Left ventricle myocardium inferior (tissue), 1 donor: ENCODE measurements at places on chromosomes 2 and 18.

DNA sequence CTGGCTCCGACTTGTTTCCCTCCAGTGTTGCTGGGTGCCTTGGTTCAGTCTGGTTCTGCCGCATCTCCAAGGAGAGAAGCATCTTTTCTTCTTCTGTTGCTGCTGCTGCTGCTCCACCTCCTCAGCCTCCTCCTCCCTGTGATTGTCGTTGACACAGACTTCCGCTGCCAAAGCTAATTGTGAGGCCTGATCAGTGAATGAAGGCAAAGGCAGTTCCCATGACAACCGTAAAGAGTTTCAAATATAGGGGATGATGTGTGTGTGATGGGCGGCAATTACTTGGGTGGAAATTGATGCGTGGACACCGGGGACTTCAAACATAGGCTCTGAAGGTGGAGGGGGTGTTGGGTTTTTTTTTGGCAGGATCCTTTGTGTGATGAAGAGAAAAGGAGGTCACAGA, 13.7 kb downstream of the TET3 start:
- no peak for DNase-seq

DNA sequence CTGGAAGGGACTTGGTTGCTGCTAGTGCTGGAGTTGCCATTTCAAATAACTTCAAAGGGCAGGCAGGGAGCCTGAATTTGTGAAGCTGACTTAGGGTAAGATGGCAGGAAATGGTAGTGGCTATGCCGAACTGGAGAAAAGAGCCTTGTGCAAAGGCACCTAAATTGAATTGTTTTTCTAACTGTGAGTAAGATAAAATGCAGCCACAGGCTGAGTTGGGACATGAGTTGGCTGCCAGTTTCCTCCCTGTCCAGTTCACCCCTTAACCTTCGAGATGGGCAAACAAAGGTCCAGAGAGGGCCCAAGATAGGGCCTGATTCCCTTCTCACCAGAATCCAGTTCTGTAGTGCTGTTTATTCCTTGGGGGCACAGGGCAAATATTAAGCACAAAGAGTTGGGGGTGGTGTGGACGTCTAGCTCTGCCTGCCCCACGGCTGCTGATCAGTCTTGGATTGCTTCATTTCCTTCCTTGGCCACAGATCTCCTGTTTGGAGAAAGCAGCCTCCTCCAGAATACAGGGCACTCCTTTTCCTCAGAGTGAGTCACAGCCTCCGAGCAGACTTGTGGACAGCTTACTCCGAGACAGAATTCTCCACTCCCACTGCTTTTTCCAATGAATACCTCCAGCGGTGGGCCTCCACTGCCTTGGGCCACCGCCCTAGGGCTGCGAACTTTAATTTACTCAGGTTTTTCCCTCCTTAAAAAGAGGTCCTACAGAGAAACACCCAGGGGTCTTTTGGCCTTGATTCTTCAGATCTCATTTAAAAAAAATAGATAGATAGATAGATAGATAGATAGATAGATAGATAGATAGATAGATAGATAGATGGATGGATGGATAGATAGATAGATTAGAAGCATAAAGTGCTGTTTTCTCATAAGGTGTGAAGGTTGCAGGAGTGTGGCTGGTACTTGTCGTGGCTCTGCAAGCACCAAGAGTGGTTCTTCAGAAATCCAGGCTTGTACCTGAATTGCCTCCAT, 18.4 kb upstream of the SLC20A1 start:
- peak; percentile 45 for DNase-seq

- DNase-seq, result no peak
These were observed 224.8 kb upstream of the PXDN start for GRCh38 chr2:1968988-1969700.

GRCh38 chr18:39366656-39367055, 1801.1 kb upstream of the CELF4 start:
- DNase-seq, result no peak

- no peak for DNase-seq
These were observed 215.6 kb upstream of the MAP2 start for GRCh38 chr2:209208211-209208610.

DNA sequence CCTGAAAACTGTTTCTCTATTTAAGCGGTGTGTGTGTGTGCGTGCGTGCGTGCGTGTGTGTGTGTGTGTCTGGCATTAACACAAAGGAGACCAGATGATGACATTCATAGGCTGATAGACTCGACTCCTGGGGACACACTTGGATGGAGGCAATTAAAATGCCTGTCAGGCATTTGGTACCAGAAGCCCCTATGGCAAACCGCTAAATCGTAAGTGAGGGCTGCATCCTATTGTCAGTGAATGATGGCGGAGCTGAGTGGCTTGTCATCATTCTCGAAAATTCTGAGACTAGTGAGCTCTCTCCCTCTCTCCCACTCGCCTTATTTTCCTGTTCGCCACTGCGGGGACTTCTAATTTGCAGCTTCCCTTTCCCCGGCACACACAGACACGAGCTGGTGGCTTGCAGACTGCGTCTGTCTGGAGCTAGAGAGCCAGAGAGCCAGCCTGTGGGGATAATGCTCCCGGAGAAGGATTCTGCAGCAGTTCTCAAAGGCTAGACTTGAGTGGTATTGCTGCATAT, 155.4 kb downstream of the MAP2 start:
- no peak for DNase-seq

DNA sequence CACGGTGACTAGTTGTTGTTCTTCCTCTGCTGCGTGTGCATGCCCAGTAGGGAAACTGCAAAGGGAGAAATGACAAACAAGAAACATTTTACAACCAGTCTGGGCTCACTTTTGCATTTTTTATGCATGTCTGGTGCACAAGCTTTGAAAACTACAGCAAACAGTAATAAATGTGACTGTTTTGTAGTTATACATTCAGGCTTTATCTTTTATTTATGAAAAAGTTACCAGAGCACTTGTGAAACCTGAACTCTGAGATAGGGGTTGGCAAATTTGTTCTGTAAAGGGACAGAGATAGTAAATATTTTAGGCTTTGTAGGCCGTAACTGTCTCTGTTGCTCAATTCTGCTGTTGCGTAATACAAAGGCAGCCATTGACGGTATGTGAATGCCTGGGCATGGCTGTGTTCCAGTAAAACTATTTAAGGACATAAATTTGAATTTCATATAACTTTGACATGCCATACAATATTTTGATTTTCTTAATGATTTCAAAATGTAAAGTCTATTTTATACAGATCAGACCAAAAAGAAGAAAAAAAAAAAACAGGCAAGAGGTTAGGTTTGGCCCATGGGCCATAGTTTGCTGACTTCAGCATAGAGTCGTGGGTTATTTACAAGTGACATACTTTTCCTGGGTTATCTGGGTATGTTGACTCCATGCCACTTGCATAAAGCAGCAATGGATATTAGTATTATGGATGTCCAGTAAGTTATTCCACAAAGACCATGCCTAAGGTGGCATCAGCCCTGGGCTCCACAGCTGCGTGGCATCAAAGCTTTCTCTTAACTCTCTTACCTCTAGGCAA, 53.6 kb upstream of the EML6 start:
- no peak for DNase-seq

GRCh38 chr2:85611217-85611704, 605 bp downstream of the C2orf68 start:
- DNase-seq, result no peak

- DNase-seq, result no peak
These were observed 13.5 kb downstream of the IL36B start for GRCh38 chr2:113039158-113039557.

DNA sequence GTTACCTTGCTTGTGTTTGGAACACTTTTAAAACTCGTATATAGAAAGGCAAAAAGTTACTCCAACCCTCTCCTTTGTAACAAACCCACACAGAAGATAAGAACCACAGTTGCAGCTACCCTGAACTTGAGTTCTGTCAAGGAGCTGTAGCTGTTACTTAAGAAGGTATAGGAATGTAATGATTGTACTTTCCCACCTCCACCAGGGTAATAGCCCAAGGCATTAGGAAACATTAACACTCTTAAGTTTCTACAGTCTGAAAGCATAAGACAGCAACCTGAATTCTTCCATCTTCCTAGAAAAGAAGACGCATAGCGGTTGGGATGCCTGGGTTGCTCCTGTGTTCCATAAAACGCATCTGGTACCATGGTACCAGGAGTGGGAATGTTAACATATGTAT, 43.0 kb downstream of the ITGA4 start:
- DNase-seq, result no peak

GRCh38 chr2:170895023-170895757, 33.9 kb upstream of the GORASP2 start:
- DNase-seq, result no peak

DNA sequence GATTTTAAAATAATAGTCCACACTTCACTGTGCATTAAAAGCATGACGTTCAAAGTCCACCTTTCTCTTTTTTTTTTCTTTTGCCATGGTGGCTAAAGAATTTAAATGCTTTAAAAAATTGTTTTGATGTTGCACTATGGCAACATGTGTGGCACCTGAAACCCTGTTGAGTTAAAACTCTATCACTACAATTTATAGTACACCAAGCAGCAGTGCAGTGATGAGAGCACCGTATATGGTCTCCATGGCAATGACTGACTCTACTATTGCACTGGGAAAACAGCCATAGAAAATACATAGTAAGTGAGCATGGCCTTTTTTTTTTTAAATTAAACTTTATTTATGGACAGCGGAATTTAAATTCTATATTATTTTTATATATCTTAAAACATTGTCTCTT, 298.8 kb downstream of the FIGN start:
- DNase-seq, result no peak

DNA sequence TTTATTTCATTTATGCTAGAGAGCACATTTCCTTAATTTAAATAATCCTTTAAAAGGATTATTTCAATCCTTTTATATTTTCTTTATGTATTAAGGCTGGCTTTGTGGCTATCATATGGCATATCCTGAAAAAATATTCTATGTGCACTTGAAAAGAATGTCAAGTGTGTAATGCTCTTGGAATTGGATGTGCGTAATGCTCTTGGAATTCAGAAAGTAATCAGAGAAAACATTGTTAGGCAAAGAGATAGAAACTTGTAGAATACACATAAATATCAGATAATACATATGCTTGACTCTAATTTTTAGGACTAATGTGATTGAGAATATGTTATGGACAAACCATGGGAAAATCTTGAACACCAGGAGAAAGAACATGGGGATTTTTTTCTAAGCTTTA, 197.5 kb upstream of the COL3A1 start:
- no peak for DNase-seq

DNA sequence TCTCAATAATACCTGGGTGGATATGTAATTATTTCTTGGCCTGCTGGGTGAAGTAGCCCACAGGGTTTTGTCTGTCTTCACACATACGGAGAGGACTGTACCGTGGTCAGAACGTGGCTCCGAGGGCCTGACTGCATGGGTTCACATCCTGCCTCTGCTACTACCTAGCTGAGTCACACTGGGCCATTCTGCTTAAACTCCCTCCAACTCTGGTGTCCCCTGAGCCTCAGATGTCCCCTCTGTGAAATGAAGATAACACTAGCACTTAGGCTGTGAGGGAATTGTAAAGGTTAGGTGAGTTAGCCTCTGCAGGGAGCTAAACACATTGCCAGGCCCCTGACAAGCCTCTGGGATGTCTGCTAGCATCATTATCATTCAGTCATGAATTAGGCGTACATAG, 120.1 kb upstream of the NABP1 start:
- DNase-seq, result no peak

- no peak for DNase-seq
These were observed 105.3 kb downstream of the COMMD1 start for GRCh38 chr2:62010632-62011256.

DNA sequence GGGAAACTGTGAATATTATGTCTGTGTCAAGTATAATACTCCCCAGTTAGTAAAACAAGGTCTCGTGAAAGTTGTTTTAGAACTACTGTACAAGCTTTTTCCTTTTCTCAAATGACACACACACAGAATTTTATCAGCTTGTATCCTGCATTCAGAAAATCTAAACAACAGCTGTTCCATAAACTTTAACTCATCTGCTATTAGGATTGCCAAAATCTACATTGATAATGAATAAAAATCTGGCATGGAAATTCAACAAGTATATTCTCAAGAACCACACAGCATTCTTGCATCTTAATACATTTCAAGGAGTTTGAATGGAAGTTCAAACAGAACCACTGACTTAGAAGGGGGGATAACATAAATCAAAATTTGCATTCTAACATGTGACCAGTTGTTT, 151.2 kb downstream of the SLC39A10 start:
- DNase-seq, result no peak

GRCh38 chr2:126614524-126615227, 41.3 kb upstream of the GYPC start:
- DNase-seq, result no peak

DNA sequence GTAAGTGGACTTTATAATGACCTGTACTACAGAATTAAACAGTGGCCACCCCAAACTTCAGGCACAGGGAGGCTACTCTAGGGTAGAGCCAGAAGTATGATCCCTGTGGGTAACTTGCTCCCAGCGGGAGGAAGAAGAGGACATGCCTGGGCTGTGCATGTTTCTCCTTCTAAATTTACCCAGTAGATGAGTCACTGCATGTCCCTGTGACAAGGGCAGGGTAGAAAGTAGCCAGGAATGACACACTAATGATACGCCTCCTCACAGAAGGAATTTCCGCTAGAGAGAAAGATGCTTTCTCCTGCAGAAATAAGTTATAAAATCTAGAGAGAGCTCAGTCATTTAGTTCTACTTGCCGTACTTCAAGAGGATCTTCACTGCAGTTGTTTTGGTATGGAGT, 7.5 kb downstream of the ACYP2 start:
- no peak for DNase-seq

- no peak for DNase-seq
These were observed 148.8 kb downstream of the INO80D start for GRCh38 chr2:205937211-205937610.

DNA sequence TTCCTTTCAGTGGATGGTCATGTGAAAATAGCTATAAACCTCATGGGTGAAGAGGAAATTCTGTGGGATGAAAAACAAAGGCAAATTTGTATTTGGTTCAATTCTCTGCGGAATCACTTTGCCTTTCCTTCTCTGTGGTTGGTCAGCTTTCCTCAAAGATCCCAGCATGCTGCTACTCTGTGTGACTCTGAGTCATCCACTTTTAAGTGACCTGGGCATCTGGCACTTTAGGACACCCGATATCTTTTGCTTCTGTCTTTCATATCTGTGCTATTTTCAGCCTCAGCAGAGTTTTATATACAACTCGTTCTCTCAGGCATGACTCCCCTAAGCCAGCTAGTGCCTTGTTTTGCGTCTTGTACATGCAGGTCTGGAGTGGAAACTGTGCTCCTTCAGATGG, 217.0 kb upstream of the PIEZO2 start:
- DNase-seq, result no peak
